ENCODE measurements at places on chromosomes 6 and 20. TPM values are rescaled to one million over a fixed set of nuclear protein-coding genes. Genes with fewer than 3 reads are reported as not detected.
A peak's percentile ranks its signal among the peaks of the same experiment; 100 is the strongest.

The FHL5 gene
- total RNA-seq = 18.1 TPM

The RBM24 gene
- total RNA-seq = 25.0 TPM

The ARFGAP1 gene
- total RNA-seq = 94.9 TPM

The PGBD1 gene
- 9.9 TPM for total RNA-seq

The PDE10A gene
- 15.4 TPM for total RNA-seq

The PPP1R16B gene
- 2.6 TPM for total RNA-seq

The PAX1 gene
- total RNA-seq = 1.9 TPM

The RBL1 gene
- total RNA-seq = 12.3 TPM

DNA sequence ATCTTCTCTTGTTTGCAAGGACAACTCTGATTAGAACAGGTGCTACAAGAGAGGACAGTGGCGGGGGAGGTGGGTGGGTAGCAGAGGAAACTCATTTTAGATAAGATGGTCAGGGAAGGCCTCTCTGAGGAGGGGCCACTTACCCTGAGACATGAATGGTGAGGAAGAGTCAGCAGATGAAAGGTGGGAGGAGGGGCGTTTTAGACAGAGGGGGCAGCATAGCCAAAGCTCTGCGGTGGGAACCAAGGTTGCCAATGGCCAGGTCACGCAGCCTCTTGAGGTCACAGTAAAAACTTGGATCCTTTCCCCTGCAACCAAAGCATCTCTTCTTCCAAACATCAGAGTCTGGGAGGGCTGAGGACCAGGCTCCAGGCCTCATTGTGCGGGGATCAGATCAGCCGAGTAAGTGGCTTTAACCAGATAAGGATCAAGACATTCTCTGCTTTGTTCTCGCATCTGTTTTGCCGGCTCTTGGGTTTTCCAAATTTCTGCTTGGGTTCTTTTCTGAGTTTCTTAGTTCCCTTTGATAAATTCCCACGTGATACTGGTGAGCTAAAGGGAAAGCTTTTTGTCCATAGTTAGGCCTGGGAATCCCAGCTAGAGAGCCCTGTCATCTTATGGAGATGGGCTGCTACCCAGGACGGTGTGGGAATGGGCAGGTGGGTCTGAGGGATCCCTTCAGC, 5.5 kb upstream of the CD40 start:
- no peak for DNase-seq

- DNase-seq = no peak
Observed at GRCh38 chr20:34058831-34059230, 53.2 kb downstream of the EIF2S2 start.

- DNase-seq = no peak
Observed at GRCh38 chr6:107536180-107536961, 46.5 kb downstream of the SOBP start.

DNA sequence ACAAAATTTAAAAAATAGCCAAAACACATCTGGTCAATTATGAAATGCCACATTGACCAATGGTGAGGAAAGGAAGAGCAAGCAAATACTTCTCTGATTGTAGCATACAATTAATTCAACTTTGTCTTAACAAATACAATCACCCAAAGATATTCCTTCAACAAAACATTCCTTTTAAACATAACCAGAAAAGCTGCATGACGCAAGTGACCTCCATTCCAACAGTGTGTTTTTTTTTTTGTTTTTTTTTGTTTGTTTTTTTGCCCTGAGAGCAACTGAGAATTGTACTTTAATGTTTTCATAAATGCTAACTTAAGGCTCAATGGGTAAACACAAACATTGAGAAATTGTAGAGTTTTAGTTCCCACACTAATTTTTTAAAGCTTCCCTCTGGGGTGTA, 184.4 kb downstream of the PTPRK start:
- DNase-seq = no peak

GRCh38 chr6:158939255-158940159, 60.5 kb downstream of the RSPH3 start:
- DNase-seq = peak; percentile 17

DNA sequence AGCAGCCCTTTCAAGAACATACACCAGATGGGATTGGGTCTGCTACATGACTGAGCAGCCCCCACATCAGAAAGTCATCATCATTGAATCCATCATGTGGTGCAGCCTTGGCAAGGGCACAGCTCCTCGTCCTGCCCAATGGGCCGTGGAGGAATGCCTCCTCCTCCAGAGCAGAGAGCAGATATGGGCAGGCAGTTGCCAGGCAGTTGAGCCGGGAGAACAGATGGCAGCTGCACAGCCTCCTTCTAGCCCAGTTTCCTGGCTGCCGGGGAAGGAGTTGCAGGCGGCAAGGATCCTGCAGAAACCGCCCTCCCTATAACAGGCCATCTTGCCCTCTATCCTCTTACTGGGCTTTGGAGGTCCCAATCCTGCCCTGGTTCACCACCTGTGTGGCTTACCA, 11.9 kb upstream of the ZFAND3 start:
- no peak for DNase-seq

DNA sequence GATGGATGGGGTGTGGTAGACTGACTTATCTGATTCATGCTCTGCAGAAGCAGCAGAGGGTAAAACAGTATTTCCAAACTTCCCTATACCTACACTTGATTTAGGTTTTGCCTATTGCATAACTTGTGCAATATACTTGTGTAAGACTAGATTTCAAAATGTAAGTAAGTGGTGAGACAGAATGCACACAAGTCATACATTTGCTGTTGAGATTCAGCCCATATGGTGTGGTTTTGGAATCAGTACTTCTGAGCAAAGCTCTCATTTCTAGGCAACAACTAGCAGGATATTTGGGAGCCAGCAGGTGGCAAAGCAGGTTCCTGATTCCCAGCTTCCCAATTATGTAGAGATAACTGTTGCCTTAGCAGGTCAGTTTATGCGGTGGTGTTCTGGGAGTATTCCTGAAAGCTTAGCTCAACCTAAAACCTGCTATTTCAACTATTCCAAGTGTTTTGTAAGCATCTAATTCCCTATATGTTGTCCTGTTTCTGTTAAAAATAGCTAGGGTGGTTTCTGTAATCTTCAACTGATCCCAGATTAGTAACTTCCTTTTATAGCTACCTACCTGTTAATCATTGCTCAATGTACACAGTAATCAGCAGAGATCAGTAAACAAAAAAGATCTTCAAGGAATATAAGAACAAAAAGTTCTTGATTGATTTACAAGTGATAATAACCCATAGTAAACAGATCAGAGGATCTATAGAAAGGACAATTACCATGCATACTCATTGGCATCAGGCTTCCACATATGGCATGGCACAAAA, 8.5 kb upstream of the FABP7 start:
- no peak for DNase-seq

DNA sequence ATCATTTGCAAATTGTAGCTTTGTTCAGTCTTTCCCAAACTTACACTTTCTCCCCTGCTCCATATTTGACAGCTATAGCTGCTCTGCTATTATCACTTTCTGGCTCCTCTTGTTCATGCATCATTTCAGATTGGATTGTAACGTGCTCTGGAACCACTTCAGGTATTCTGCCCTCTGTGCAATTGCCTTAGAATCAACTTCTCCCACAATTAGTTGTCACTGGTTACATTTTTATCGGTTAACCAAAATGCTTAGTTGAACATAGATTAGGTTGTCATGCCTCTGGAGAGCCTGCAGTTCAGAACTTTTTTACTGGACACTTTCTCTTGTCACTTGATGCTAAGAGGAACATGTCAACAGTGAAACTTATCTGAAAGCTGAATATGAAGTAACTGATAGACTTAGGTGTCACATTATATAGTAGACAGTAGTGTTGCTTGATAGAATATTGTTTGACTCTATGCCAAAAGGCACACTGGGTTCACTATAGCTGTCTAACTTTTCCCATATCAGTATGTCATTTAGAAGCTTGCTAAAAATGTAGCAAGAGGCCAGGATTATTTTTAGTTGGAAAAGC, 127.7 kb upstream of the PTPRK start:
- no peak for DNase-seq

- no peak for DNase-seq
Observed at GRCh38 chr20:33490934-33491656, 1.2 kb downstream of the CBFA2T2 start.

- DNase-seq = no peak
Observed at GRCh38 chr6:8686077-8686476, 250.7 kb upstream of the SLC35B3 start.

- no peak for DNase-seq
Observed at GRCh38 chr6:85792254-85792653, 149.6 kb upstream of the SYNCRIP start.

GRCh38 chr20:11210611-11211010, 536.8 kb upstream of the JAG1 start:
- DNase-seq = no peak

GRCh38 chr20:62549499-62550086, 73.8 kb upstream of the GATA5 start:
- no peak for DNase-seq

DNA sequence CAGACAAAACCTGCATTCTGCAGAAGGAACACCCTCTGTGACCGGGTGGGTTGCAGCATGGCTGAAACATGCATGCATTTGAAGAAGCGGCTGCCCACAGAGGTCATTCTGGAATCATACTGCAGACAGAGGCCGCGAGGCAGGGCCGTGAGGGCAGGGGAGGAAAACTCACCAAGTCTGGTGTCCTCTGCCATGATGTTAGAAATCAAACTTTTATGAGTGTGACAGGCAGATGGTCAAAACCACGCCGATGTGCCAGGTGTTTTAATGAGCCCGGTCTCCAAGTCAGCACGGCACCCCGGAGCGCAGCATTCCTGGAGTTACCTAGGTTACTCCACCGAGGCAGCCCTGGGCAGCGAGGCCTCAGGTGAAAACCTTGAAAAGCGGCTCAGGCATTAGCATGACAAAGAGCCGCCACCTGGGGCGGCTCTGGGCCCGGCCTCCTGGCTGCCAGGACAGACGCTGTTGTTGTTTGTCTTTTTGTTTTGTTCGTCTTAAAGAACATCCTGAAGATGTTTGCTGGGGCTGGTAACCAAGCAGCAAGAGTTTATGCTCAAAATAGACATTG, 255.6 kb downstream of the ERMARD start:
- no peak for DNase-seq

DNA sequence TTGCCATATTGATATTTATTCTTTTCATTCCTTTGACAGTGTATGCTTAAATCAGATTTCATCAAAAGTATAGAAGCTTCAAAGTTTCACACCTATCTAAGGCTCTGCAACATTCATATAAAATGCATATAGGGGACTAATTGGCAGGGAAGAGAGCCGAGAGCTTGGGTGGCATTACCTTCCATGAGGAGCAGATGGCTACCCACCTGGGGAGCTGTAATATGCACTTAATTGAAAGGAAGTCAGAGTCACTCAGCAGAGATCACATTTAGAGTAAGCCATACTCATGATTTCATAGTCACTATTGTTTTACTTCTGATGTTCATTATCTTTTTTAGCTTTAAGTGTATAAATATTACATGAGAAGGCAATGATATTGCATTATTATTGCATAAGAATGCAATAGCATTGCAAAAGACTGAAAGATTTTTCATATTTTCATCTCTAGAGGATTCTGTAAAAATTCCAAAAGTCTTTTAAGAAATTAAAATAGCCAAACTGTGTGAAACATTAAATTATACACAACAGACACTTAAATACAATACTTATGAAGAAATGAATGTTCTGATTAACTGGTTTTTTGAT, 1305.2 kb downstream of the EPHA7 start:
- DNase-seq = no peak

DNA sequence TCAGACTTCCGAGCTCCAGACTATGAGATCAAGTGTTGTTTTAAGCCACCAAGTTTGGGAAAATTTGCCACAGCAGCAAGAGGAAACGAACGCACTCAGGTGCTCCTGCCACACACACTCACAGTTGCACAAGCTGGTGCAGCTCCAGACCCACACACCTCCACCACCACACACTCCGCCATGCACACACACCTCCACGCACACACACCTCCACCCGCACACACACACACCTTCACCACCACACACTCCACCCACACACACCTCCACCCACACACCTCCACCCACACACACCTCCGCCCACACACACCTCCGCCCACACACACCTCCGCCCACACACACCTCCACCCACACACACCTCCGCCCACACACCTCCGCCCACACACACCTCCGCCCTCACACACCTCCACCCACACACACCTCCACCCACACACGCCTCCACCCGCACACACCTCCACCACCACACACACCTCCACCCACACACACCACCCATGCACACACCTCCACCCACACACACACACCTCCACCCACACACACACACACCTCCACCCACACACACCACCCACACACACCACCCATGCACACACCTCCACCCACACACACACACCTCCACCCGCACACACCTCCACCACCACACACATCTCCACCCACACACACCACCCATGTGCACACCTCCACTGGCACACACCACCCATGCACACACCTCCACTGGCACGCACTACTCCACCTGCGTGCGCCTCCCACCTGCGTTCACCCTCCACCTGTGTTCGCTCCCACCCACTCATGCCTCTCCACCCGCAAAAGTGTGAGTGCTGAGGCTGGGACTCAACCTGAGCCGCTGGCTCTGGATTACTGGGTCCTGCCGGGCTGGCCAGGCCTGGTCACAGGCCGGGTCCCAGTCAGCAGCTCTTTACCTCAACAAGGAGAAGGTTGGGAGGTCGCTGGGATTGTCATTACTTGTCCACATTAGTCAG, 175.6 kb downstream of the BMP7 start:
- no peak for DNase-seq

- DNase-seq = no peak
Observed at GRCh38 chr20:63831993-63832686, 1.1 kb upstream of the ZBTB46 start.

DNA sequence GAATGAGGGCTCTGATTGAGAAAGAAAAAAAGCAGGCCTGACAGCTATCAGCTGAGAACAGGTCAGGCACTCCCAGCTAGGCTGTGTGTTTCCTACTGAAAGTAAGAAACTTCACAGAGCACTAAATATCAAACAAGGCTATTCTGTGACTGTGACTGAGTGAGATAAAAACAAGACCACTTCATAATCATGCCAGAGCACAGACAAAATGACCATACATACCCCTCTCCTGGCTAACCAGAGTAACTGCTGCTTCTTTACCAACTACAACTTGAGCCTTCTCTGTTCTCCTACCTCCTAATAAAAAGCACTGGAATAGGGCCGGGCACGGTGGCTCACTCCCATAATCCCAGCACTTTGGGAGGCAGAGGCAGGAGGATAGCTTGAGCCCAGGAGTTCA, 6.8 kb upstream of the BTN1A1 start:
- DNase-seq = peak; percentile 30

- DNase-seq = no peak
Observed at GRCh38 chr6:138182939-138183789, 21.4 kb downstream of the ARFGEF3 start.

- no peak for DNase-seq
Observed at GRCh38 chr20:10584371-10584770, 89.4 kb downstream of the JAG1 start.

DNA sequence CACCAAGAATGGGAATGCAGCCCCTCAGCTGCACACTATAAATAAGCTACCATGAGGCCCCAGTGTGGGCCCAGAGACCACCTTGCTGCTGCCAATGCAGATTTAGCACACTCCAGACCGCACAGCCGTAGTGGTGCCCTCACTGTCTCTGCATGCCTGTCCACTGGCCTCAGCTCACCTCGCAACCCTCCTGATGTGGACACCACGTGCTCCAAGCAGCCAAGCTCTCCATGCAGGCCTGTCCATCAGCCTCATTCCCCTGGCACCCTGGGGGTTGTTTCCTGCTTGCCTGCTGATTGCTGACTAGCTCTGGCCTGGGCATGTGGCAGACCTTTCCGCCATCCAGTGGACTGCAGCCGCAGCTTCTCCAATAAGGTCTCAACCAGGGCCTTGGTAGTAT, 36.2 kb downstream of the ZBTB9 start:
- no peak for DNase-seq

GRCh38 chr6:25327432-25327831, 48.3 kb downstream of the CARMIL1 start:
- no peak for DNase-seq

- peak; percentile 27 for DNase-seq
Observed at GRCh38 chr6:32794510-32794909, 22.3 kb downstream of the HLA-DOB start.
